Progenitor cell of endocrine pancreas (in vitro differentiated cells): ENCODE measurements at places on chromosomes 12 and 14. TPM values are rescaled to one million over a fixed set of nuclear protein-coding genes. Genes with fewer than 3 reads are reported as not detected.

DNA sequence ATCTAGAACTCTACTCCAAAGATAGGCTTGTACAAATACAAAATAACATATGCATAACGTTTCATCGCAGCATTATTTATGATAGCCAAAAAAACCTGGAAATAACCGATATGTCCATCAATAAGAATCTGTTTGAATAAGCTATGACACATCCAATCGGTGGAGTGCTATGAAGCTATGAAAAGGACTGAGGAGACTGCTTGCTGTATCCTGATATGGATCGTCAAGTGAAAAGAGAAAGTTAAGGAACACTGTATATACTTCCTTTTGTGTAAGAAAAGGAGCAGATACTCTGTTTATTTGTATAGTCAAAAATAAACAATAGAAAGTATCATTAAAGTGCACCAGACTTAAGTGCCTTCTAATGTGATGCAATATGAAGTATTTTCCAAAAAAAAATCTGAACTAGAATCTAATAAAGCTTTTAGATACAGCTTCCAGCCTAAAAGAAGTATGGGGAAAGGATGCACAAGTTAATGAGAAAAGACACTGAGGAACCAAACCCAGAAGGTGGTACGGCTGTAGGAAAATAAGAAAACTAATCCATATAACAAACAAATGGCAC, 645 bp upstream of the KLHDC1 start:
- DNase-seq, result no peak

GRCh38 chr14:39342768-39343167, 89.5 kb downstream of the FBXO33 start:
- no peak for DNase-seq

DNA sequence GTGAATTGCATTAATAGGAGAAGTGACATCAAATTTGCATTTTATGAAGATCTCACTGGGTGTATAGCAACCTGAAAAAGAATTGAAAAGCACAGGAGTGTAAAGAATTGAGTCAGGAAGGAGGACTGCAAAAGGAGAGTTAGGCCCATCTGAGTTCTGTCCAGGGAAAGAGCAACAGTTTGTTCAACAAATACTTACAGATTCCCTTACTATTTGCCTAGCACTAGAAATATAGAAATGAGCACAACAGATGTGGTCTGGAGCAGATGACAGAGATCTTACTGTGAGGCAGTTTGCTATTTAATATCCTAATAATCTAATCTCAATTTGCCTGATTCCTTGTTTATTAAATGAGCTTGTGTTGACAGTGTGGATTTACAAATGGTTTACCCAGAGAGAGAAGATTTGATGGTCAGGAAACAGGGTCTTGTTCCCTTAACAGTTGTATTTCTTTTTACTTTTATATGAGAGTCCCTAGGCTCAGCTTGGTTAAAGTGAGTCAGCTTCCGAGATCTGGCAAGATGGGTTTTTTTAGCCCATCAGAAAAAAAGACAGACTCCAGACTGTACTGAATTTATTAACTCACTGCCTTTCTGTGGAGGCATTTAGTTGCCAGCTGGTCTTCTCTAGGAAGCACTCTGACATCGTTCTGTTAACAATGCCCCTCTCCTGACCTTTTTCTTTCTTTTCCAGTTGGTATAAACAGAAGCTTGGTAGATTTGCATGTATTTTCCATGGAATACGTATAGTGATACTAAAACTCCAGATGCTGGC, 229.7 kb downstream of the TTC6 start:
- no peak for DNase-seq

DNA sequence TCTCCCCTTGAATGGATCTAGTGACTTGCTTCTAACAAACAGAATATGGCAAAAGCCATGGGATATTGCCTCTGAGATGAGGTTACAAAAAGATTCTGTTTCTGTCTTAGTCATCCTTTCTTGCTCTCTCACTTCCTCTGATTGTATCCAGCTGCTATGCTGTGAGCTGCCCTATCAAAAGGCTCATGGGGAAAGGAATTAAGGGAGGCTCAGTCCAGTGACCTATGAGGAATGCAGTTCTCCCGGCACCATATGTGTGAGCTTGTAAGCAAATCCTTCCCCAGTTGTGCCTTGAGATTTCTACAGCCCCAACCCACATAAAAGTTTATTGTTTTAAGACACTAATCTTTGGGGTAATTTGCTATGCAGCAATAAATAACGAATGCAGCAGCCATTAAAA, 183.1 kb downstream of the KLHL28 start:
- no peak for DNase-seq

DNA sequence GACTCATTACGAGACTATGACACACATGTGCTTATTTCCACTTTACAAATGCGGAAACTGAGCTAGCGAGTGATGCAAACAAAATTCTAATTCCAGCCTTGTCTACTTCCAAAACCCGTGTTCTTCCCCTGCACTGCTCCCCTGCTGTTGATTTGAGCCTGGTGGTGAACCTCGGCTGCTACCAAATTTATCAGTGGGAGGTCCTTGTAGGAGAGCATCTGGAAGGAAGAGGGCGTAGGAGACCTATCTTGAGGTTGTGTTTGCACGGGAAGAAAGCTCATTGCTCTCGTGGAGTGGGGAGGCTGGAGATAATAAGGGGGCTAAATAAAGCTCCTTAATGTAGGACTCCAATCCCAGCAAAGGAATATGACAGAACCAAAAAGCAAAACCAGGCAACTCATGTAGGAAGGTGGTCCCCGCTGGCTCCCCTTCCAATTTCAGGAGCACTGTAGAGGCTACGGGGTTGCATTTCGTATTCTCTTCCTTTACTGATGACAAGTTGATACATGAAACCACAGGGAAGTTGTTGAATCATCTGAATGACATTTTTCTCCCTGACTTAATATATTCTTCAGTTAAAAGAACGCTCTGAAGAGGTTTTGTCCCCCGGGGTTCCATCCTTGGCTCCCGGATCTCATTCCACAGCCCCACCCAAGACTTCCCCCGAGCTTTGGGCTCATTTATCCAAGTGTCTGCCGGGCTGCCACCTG, 52.6 kb downstream of the FZD10 start:
- no peak for DNase-seq

The RAP1B gene
- 81.8 and 83.6 TPM in 2 replicates for total RNA-seq

The CLEC1B gene
- not detected in 2 replicates for total RNA-seq

GRCh38 chr14:62655166-62655565, 390.1 kb downstream of the KCNH5 start:
- no peak for DNase-seq

The CPNE8 gene
- 1.7 and 3.2 TPM in 2 replicates for total RNA-seq

DNA sequence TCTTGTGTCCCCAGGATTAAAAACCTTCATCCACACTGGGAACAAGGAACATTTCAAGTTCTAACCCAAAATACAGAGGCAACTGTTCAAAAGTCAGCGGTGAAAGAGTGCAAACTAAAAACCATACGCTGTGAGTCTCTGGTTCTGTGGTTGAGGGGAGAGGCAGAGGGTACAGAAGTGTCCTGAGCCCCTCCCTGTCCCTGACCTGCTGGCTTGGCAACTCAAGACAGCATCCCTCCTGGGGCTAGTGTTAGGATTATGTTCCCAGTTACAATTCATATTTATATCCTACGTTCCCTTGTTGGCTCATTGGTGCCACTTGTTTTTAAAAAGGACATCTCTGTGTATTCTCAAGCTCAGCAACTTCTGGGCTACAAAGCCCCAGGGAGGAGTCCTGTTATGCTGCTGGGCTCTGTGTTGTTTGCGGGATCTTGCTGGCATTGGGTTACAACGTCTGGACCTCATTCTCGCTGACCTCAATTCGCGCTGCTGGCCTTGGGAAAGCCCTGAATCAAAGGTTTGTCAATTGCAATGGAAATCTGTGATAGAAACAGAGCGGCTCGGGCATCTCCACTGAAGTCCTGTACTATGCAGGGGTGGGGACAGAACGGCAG, 420.8 kb downstream of the FUT8 start:
- DNase-seq, result no peak

- no peak for DNase-seq
These were observed 1.4 kb downstream of the ACAD10 start for GRCh38 chr12:111687255-111687654.

The ACSM4 gene
- not detected in 2 replicates for total RNA-seq

The INTS13 gene
- 36.3 and 36.9 TPM in 2 replicates for total RNA-seq

DNA sequence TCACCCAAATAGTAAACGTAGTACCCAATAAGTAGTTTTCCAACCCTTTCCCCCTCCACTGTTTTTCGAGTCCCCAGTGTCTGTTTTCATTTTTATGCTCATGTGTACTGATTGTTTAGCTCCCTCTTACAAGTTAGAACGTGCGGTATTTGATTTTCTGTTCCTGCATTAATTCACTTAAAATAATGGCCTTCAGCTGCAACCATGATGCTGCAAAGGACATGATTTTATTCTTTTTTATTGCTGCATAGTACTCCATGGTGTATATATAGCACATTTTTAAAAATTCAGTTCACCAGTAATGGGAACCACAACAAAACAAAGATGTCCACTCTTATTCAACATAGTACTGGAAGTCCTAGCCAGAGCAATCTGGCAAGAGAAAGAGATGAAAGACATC, 72.8 kb downstream of the DUSP6 start:
- DNase-seq, result no peak

DNA sequence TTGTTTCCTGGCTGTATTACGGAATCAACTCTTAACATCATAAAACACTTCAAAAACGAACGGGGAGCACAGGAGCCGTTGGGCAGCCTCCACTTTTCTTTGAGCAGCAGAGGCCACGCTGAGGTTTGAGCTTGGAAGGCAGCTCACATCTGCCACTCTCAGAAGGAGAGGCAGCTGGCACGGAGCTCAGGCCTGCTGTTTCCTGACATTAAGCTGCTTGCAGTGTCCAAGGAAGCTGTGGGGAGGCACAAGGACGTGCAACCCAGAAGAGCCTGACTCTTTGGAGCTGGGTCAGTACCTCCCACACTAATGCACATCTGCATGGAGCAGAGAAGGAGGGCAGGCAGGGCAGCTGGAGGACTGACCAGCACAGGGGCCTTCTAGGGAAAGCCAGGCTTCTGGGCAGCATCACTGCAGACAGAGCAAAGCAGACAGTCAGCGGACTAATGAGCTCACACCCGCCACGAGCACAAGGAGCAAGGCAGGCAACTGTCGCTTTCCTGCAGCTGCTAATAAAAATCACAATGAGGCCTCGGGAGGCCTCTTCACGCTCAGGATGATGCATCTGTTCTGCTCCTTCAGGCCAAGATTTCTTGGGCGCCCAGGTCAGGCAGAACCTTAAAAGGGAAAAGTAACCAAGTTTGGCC, 211.1 kb downstream of the GLT1D1 start:
- DNase-seq, result no peak

DNA sequence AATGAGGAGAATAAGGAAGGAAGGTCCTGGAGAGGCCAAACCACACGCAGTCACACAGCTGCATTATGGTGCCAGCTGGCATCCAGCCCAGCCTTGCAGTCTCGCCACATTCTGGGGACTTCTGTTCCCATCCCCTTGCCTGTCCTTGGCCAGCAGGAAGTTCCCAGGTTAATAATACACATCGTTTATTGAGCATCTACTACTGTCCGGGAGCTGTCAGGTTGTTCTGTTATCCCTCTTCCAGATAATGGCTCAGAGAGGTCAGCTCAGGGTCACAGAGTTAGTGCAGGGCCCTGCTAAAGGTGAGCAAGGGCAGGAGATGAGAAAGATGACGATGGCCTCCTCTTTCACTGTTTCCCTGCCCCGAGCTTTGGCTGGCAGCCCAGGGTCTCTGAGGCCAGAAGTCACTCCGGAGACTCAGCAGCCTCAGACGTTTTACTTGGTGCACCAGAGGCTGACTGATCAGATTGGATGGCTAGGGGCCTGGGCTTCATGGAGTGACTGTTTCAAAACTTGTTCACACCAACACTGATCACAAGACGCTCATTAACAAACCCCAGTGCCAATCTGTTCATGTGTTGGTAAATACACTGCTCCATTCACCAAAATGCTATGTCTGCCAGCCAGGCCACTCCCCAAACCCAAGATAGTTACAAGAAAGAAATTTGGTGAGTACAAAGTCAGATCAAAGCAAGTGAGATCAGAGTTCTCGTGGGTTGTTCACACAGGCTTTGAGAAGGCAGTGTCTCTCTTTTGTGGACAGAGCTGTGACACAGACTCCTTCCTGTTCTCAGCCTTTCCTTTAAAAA, 79.2 kb downstream of the B4GALNT3 start:
- DNase-seq, result no peak

- no peak for DNase-seq
These were observed 18.5 kb upstream of the DUSP6 start for GRCh38 chr12:89370850-89371249.

The SLC38A4 gene
- 8.4 and 9.4 TPM in 2 replicates for total RNA-seq

The SAMD4A gene
- 9.1 and 10.8 TPM in 2 replicates for total RNA-seq

DNA sequence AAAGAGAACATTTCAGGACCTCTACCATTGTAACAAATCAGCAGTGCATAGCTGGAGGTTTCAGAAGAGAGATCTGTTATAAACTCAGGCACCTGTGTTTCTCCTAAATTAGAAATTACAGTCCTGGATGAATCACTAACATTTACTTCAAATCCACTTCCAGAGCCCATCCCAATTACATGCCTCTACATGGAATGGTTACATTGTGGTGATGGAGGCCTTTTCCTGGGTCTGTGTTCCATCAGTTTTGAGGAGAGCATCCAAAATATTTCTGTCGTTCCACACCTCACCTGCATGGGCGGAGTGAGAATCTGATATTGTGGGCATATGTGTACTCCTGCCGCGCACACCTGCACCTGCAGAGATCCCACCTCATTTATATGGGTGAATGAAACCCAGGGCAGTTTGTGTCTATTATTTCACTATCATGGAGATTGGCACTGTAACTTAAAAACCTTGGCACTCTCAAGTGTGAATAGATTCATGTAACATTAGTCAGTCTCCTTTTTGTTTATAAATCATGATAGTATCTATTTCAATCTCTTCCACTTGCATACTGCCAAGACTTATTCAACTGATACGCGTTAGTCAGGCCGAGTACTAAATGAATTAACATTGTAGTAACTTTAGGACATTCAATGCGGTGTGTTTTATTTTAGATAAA, 215.1 kb upstream of the FAR2 start:
- DNase-seq, result no peak

- DNase-seq, result no peak
These were observed 61.3 kb upstream of the RESF1 start for GRCh38 chr12:31897781-31898503.

The CATSPERB gene
- total RNA-seq, result 5.6 and 5.7 TPM in 2 replicates

GRCh38 chr12:67609226-67609870, 39.2 kb upstream of the DYRK2 start:
- no peak for DNase-seq

- DNase-seq, result no peak
These were observed 43.1 kb downstream of the ALDH1L2 start for GRCh38 chr12:105041186-105041585.

- no peak for DNase-seq
These were observed 38.6 kb downstream of the NOC4L start for GRCh38 chr12:132182711-132183365.

The CCDC196 gene
- not detected in 2 replicates for total RNA-seq

DNA sequence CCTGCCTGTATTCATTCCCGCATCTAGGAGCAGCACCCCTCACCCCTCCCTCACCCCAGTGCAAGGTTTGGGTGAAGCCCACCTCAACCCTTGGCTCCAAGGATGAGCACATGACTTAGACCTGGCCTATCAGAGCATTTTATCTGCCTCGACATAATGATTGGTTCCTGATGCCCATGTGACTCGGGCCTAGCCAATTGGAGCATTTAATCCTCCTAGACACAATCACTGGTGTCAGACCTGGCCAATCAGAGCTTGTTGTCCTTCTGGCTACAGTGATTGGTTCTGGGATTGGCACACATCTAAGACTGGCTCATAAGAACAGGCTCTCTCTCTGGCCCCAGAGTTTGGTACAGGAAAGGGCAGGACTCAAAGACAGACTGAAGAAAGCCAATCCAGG, 73.1 kb upstream of the MYL2 start:
- no peak for DNase-seq

- no peak for DNase-seq
These were observed 89.7 kb downstream of the RFX4 start for GRCh38 chr12:106672314-106673025.

The TPPP2 gene
- 0.84 TPM in 1 of 2 replicates, not detected in the other for total RNA-seq

The PPFIA2 gene
- 0.87 and 1.1 TPM in 2 replicates for total RNA-seq

- no peak for DNase-seq
These were observed 1.8 kb downstream of the CDK2AP1 start for GRCh38 chr12:123269896-123270213.
